ENCODE measurements at places on chromosomes 5 and 9.

GRCh38 chr9:35177520-35177919 lies 15.7 kb downstream of the UNC13B start:
- DNase-seq = no peak

- DNase-seq = no peak
Measured at GRCh38 chr5:7250611-7251010, 145.3 kb upstream of the ADCY2 start.

DNA sequence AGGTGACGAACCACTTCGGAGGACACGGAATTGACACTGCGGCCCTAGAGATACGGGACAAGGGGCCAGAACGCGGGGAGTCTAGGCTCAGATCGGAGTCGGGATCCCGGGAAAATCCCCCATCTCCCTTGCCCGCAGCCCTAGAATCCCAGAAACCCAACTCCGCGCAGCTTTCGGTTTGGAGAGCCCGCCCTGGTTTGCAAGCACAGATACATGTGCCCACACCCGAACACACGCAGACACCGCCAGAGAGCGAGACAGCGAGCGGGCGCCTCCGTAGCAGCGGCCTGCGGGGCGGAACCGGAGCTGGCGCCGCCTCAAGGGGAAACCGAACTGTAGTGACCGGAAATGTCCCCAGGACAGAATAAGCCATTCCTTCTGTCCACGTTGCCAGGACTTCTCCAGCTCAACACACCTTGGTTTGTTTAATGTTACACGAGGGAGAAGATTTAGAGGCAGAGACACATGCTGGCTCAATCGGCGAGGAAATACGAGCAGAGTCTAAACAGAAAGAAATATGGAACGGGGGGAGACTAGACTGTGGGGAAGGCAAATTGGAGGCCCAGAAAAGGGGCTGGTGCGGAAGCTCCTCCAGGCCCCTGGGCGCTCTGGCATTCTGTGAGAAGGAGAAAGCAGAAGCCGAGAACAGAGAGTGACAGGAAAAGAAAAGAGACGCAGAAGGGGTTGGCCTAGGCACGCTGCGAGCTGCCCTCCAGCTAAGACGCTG lies 2.9 kb upstream of the PAX5 start:
- DNase-seq = no peak

GRCh38 chr5:40430101-40430710 lies 249.5 kb upstream of the PTGER4 start:
- DNase-seq = no peak

GRCh38 chr5:81859624-81860023 lies 108.7 kb upstream of the SSBP2 start:
- DNase-seq = peak; percentile 55

- no peak for DNase-seq
Measured at GRCh38 chr5:148665431-148665830, 11.1 kb upstream of the HTR4 start.

DNA sequence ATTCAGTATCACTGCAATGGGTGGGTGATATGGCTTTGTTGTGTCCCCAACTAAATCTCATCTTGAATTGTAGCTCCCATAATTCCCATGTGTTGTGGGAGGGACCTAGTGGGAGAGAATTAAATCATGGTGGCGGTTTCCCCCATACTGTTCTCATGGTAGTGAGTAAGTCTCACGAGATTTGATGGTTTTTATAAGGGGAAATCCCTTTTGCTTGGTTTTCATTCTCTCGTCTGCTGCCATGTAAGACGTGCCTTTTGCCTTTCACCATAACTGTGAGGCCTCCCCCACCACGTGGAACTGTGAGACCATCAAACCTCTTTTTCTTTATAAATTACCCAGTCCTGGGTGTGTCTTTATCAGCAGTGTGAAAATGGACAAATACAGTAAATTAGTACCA lies 9.5 kb upstream of the NANS start:
- no peak for DNase-seq

DNA sequence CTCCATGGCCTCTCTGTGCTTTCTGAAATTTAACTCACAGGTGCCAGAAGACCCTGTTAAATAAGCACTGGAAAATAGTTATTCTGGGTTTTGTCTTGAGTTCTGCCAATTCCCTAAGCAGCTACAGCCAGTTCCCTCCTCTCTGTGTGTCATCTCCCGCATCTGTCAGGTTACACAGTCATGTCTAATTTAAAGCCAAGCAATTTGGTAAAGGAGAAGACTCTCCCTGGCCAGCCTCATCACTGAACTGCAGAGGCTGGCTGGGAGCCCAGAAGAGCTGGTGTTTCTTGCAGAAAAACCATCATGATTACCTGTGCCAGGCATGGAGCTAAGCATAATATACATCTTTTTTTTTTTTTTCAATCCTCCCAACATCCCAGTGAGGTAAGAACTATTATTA lies 141.3 kb upstream of the ZNF366 start:
- DNase-seq = peak; percentile 52

DNA sequence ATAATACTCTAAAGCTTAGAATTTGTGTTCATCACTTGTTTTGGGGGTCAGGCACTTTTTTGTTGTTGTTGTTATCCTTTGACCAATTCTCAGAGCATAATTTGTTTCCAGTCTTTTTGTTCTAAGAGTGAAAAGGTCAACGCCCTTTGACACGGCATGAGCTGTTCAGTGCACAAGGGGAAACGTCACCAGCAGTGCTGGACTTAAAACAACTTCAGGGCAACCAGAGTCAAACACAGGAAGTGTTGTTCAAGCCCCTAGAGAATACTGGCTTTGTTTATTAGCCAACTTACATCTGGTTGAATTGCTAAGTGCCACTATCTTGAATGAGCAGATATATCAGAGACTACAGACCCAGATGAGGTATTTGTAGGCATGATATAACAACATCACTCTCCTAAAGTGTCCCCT lies 368.9 kb downstream of the TMEM161B start:
- DNase-seq = no peak

GRCh38 chr5:60143942-60144549 lies 250.5 kb upstream of the PDE4D start:
- no peak for DNase-seq

DNA sequence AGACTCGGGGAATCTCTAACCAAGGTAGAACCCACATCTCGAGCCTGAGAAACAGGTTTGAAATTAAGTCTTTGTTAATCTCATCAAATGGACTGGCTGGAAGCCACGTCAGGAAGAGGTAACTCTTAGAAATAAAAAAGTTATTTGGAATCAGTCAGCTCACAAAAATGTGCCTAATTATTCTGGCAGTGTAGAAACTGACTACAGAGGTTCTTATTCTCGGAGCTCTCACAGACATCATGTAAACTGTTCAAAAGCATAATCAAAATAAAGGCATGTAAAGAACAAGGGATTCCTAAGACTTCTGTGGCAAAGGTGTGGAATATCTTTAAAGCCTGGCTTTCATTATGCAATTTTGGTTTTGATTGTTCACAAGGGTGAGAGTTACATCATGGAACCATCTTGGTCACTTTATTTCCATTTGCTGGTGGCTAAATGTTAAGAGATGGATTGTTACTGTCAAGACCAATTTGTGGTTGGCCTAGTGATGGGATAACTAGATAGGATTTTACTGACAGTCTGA lies 85.1 kb downstream of the OTULIN start:
- peak; percentile 17 for DNase-seq

- DNase-seq = no peak
Measured at GRCh38 chr5:171728686-171729085, 56.9 kb upstream of the SMIM23 start.

DNA sequence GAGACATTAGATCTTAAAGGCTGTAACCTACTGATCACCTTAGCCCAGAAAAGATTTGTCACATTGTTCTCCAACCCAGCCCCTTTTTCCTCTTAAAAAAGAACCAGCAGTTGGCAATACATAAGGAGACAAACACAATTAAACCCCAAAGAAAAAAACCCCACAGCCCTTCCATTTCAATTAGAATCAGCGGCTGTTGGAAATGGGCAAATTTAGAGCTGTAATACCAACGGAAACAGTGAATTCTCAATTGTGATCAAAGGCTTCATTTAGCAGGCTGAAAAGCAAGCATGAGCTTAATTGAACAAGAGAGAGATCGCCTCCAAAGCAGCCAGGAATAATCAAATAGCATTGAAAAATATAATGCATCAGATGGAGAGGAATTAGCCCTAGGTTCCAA lies 153.6 kb downstream of the FAM114A2 start:
- no peak for DNase-seq

- no peak for DNase-seq
Measured at GRCh38 chr5:154508114-154508513, 30.1 kb upstream of the HAND1 start.

- no peak for DNase-seq
Measured at GRCh38 chr5:172870715-172871461, 36.8 kb downstream of the ERGIC1 start.

DNA sequence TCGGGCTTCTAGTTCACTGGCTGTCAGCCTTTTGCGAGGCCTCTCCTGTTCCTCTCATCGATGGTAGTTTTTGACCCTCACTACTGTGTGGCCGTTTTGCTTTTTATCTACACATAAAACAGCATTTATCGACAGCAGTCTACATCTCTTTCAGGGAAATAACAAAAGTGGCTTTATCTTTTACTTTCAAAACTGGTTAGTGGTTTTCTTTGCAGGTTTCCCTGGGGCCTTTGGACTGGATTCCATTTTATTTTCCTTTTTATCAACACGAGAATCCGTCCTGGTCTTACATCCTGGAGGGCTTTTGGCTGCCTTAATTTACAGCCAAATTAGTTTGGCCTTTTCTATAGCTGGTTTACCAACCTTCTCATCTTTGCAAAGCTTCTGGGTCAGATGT lies 793 bp upstream of the PKD2L2 start:
- DNase-seq = no peak

GRCh38 chr5:131328536-131329285 lies 64.9 kb downstream of the CDC42SE2 start:
- DNase-seq = peak; percentile 61

GRCh38 chr5:68932830-68933434 lies 160.9 kb upstream of the SLC30A5 start:
- DNase-seq = no peak

- DNase-seq = no peak
Measured at GRCh38 chr5:40150896-40151295, 528.8 kb upstream of the PTGER4 start.

GRCh38 chr9:133994353-133995011 lies 2.4 kb upstream of the VAV2 start:
- peak; percentile 58 for DNase-seq

DNA sequence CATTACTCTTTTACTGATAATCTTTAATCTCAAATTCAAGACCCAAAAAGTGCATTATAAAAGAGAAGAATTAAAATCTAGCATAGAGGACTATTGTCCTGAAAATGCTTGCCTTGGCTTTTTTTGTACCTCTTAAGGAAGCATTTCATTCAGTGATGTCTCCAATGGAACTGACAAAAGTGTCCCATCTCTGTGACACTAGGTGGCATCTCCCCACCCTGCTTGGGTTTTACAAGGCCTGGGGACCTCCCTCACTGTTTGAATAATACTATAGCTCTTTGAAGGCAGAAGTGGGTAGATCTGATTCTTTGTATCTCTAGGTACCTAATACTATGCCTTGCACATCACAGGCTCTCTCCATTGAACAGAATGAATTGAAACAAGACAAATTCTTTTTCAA lies 180.6 kb downstream of the EPB41L4A start:
- DNase-seq = no peak

DNA sequence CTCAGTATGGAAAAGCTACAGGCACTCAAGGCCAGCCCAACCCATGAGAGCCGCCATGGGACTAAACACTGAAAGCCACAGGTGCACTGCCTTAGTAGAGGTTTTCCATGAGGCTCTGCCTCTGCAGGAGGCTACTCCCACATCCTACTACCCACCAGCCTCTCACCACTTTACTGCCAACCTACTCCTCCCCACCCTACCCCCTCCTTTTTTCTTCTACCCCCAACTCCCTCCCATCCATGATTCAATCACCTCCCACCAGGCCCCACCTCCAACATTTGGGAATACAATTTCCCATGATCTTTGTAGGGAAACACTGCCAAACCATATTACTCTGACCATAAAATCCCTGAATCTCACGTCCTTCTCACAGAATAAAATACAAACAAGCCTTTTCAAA lies 101.6 kb upstream of the CTSV start:
- DNase-seq = no peak

- DNase-seq = no peak
Measured at GRCh38 chr5:116409591-116410296, 164.9 kb downstream of the SEMA6A start.

GRCh38 chr9:121182989-121183388 lies 18.7 kb downstream of the RAB14 start:
- DNase-seq = no peak

GRCh38 chr9:16726029-16726428 lies 144.4 kb downstream of the BNC2 start:
- peak; percentile 69 for DNase-seq

DNA sequence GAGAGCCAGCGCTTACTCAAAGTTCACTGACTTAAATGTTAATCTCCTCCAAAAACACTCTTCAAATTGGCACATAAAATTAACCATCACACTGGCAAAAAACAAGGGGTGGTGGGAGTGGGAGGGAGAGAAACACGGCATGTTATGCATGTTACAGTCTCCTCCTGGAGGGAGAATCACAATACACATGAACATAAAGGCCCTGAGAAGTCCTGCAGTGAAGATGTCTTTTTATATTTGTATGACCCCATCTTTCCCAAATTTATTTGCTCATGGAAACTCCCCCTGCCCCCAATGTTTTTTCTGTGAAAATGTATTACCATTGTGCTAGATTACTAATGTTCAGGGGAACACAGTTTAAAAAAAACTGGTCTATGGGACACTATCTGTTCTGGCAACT lies 37.8 kb upstream of the ANKH start:
- no peak for DNase-seq

GRCh38 chr9:27421577-27421976 lies 102.5 kb upstream of the IFNK start:
- DNase-seq = no peak

GRCh38 chr5:143594902-143595818 lies 191.7 kb upstream of the NR3C1 start:
- no peak for DNase-seq

- DNase-seq = peak; percentile 32
Measured at GRCh38 chr9:107141967-107142366, 141.1 kb upstream of the RAD23B start.

DNA sequence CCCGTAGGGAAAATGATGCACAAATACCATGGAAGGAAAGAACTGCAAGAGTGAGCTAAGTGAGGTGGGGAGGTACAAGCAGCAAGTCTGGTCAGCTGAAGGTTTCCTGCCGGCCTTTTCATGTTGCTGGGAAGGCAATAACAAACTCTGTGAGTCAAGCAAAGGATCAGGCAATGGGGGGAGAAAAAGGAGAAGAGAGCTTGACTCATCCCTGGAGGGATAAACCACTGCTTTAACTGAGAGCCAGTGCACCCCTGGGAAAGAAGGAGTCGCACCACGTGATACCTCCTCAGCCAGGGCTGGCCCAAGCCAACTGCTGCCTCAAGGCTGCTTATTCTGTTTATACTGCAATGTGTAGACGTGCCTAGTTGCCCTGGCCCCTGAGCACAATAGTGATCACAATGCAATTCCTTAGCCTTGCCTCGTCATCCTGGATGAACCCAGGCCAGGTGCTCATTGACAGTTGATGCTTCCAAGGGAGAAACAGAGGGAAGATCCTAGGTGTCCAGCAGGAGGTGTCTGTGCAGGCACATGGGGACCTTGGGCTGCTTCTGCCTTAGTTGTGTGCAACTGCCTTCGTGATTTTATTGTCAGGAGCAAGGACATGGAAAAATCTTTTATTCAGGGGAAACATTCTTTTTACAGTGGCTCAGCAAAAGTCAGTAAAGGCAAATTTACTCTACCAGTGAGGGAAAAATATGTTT lies 203.0 kb upstream of the TUT7 start:
- peak; percentile 95 for DNase-seq

Measured in fibroblast of upper back skin (primary cell).